Activated CD4-positive, alpha-beta T cell treated with anti-CD3 and anti-CD28 coated beads, Interleukin-2, Interleukin-6, amounts not matched to agents 100 ng/mL and 50 ng/mL, durations not matched to agents 16 hours and 8 hours (primary cell): ENCODE measurements at places on chromosomes 5 and 9.
A peak's percentile ranks its signal among the peaks of the same experiment; 100 is the strongest.

DNA sequence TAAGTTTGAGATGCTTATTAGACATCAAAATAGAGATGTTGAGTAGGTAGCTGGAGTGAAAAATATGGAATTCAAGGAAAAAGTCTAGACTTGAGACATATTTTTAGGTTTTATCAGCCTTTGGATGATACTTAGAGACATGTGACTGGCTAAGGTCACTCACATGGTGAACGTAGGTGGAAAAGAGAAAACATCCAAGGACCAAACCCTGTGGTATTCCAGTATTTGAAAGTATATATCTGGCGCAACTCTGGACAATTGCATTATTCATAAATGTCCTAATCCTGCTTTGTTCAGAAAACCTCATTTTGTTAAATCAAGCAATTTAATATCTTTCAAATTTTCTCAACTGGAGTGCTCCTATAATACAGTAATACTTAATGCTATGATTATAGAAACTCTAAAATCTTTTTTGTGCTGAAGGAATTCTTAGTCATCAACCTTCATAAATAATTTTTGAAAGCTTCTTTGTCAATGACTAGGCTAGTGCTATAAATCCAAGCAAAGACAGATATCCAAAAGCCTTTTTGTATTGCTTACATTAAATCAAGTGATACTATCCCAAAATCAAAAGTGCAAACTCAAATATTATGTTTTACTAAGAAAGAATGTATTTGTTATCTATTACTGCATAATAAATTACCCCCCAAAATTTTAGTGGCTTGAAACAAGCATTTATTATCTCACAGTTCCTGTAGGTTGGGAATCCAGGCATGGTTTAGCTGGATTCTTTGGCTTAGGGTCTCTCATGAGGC is 452.0 kb downstream of the ENC1 start:
- DNase-seq, result no peak

DNA sequence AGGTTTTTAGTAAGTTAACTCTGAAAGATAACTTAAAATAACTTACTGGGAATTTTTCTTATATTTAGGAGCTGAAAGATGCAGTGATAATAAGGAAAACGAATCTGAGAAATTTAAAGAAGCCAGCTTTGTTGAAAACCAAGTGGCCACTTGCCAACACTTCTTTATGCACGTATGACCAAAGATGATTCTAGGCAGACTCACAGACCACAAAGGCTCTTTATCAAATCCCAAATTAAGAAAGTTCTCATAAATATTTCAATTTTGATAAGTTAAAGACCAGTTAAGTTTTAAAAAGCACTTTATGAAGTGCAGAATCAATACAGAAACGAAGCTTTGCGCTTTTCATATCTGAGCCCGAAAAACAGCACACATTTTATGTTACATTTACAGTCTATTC is 1.5 kb downstream of the AFF4 start:
- DNase-seq, result no peak

DNA sequence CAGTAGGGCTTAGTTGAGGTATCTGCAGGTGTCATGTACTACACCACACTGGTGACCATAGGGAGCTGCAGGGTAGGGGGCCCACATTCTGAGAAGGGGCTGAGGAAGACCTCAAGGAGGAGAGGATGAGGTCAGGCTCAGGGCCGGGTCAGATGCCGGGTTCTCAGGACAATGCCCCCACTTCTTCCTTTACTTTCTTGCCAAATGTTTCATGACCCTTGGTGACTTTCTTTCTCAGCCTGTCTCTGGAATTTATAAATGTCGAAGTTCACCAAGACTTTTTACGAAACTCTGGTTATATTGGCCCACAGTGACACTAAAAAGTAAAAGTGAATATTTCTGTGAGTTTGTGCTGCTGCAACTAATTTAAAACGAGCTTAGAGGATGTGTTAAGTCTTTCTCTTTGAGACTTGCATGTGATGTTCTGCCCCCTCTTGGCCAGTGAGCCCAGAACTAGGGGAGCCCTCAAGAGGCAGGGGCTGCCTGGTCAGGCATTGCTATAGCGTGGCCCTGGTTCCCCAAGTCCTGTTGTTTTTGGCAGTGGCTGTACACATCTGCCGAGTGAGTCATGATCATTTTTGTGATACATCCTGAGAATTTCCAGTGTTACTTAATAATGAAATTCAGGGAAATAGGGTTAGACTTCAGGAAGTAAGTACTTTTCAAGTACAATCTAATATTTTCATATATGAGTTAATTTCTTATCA is 11.2 kb downstream of the ACO1 start:
- DNase-seq, result no peak

- no peak for DNase-seq
Measured at GRCh38 chr9:106886111-106887046, 23.4 kb downstream of the ZNF462 start.

- no peak for DNase-seq
Measured at GRCh38 chr5:52181403-52181802, 606.3 kb upstream of the ITGA1 start.

DNA sequence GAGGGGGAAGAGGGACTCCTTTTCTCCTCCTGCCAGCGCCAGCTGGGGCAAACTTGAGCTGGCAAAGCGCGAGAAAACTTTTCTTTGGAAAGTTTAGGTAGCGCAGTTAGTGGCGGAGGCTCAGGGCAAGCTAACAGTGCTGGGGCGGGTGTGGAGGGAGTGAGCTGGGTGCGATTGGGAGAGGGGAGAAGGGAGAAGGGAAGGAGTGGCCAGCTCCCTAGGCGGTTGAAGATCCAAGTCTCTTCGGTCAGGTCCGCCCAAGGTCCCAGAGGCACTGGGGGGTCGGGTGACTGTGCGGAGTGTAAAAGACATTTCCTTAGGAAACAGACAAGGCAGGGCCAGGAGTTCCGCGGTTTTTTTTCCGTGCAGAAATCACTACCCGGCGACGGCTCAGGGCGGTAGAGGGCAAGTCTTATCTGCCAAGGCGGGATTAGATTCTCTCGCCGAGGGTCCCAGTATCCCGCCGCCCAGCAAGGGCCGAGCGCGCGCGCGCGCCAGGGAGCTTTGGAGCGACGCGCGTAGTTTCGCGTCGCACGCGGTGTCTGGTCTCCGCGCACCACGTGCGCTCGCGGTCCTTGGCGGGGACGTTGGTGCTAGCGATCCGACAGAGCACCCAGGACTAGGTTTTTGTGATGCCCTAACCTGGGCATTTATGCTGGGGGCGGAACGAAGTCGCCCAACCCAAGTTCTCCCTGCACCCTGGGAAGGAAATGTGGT is 33.6 kb upstream of the NFIB start:
- DNase-seq, result no peak

DNA sequence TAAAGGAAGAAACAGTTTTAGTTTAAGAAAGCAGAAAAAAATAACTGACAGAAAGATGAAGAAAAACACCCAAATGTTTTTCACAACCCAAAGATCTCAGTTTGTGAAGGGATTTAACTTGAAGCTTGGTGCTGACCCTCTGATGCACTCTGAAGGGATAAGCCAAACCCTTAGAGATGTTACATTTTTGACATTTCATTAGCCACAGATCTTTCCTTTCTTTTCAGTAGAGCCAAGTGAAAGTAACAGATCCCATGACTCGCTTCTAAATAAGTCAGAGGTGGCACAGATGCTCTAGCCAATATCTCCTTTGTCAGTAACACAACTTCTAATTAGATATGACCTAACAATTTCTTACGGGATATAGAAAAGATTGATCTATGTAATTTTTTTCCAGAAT is 394.5 kb upstream of the EDIL3 start:
- DNase-seq, result no peak

DNA sequence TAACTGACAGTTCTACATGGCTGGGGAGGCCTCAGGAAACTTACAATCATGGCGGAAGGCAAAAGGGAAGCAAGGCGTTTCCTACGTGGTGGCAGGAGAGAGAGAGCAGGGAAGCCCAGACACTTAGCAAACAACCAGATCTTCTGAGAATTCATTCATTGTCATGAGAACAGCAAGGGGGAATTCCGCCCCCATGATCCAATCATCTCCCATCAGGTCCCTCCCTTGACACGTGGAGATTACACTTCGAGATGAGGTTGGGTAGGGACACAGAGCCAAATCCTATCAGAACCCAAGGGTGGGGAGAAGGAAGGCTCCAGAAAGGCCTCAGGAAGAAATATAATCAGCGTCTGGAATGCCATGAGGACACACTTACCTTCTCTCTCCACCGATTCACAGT is 34.3 kb downstream of the KIF4B start:
- no peak for DNase-seq

DNA sequence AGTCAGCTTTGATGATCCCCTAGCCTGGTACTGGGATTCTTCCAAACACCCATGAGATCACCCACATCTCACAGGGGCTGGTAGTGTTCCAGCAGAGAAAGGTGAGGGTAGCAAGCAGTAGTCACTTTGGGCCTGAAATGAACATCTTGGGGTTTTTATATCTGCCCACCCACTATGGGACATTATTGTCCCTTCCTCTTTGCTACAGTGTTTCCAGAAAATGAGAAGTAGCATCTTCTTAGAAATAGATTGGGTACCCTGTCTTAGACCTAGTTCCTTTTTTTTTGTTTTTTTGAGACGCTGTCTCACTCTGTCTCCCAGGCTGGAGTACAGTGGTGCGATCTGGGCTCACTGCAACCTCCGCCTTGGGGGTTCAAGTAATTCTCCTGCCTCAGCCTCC is 249.2 kb upstream of the ANKRD55 start:
- DNase-seq, result no peak

DNA sequence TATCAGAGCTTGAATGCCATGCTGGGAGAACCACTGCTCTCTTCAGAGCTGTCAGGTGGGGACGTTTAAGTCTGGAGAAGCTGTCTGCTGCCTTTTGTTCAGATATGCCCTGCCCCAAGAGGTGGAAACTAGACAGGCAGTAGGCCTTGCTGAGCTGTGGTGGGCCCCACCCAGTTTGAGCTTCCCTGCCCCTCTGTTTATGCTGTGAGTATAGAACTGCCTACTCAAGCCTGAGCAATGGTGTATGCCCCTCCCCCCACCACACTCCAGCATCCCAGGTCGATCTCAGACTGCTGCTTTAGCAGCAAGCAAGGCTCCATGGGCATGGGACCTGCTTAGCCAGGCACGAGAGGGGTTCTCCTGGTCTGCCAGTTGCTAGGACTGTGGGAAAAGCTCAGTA is 362.3 kb downstream of the FAM170A start:
- no peak for DNase-seq

- DNase-seq, result no peak
Measured at GRCh38 chr5:174777111-174777510, 52.7 kb downstream of the MSX2 start.

GRCh38 chr5:115838885-115839518 is 2.4 kb downstream of the ATG12 start:
- DNase-seq, result peak; percentile 71

DNA sequence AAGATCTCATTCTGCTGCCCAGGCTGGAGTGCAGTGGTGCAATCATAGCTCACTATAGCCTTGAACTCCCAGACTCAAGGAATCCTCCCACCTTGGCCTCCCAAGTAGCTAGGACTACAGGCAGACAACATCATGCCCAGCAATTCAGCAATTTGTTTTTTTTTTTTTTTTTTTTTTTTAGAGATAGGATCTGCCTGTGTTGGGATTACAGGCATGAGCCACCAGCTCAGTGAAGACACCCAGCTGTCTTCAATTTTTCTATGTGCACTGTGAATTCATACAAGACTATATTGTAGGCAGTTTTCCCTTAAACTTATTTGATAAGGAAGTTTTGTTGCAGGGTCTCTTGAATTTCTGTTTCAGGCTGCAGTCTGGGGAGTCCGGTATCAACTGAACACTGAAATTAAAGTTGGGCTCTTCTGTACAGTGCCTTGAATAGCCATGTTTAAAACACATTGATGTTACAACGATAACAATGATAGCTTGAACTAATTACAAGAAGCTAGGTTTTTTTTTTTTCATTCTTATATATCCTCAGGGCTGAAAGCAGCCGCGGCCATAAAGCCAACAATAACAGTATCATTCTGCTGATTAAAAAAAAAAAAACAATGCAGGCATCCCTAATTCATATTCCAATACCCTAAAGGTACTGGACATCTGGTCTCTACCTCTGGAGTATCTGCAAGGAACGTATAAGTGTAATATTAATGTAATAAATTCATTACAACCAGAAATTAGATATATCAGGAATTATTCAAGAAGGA is 63.5 kb downstream of the MPDZ start:
- DNase-seq, result no peak

GRCh38 chr9:12091865-12092527 is 601.2 kb upstream of the TYRP1 start:
- DNase-seq, result no peak

GRCh38 chr5:39547553-39548154 is 122.9 kb upstream of the DAB2 start:
- DNase-seq, result peak; percentile 43

DNA sequence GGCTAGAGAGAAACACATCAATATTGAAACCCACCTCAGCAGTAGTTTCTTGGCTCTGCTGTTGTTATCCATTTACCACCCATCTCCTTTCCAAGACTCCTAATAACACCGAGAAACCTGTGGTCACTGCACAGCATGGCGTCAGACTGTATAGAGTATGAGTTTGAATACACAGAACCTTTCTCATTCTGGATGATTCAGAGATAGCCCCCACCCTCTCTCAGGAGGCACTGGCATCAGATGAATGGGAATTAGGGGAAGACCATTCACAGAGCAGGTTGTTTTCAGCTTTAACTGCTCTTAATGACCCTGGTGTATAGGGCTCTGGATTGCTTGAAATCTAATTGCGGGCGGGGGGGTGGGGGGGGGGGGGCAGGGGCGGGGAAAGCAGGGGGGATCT is 86.7 kb downstream of the GPR21 start:
- no peak for DNase-seq

- DNase-seq, result no peak
Measured at GRCh38 chr5:35717718-35718117, 100.1 kb downstream of the SPEF2 start.

GRCh38 chr9:134839455-134840125 is 41.0 kb upstream of the FCN2 start:
- no peak for DNase-seq

DNA sequence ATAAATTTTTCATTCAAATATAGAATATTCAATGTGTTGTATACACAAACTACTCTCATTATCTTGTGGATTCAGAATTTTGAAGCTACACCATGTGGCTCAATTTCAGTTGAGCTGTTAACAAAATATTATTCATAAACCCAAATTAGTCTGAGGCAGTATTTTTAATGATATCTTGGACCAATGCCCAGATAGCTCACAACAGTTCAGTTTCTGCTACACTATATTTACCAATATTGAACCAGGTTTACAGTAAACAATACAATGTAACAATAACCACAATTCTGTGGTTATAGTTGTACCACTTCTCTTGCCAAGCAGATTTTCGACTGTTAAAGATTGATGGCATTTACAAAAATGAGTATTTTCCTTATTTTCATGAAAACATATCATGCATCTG is 99.9 kb downstream of the SSBP2 start:
- no peak for DNase-seq

DNA sequence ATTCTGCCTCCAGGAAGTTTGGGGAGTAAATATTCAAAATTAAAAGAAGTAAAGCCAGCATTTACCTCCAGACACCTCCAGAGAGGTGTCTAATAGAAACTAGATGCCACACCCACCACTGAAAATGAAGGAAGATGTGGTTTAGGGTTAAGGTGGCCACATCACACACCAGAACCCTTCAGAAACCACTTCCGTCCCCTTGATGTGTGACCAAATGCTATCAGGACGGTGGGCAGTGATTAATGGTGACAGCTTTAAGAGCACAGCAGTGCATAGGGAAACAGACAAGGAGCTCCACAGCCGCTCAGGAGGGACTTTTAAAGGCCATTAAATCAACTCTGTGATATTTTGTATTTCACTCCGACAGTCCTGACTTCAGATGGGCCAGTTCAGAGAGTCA is 295.2 kb downstream of the BRINP1 start:
- no peak for DNase-seq
